ENCODE measurements at places on chromosomes 3 and 15.

GRCh38 chr15:50830477-50831354 is 65.2 kb upstream of the SPPL2A start:
- DNase-seq = no peak

DNA sequence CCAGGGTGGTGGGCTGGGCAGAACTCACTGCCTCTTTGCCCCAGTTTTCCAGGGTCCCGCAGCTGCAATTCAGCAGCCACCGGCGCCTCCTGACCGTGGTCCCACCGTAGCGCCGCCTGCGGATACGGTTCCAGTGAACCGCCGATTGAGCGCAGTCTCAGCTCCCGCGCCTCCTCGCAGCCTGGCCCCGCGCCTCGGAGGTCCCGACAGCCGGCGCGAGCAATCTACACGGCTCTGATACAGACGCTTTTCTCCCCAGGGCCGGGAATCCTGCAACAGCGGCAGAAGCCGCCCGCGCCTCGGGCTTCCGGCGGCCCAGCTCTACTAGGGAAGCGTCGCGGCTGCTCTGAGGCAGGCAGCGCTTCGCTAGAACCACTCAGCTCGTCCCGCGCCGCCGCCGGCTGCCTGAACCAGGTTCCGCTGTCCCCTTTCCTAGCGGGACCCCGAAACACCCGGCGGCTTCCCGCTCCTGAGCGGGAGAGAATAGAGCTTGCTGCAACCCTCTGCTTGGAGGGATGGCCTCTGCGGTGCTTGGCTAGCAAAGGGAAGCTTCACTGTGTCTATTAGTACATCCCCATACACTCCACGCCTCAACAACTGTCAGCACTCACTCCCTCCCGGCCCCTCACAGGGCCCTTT is 3.1 kb downstream of the FOXL2NB start:
- DNase-seq = peak; percentile 17

GRCh38 chr3:79516795-79517194 is 251.0 kb downstream of the ROBO1 start:
- DNase-seq = no peak

DNA sequence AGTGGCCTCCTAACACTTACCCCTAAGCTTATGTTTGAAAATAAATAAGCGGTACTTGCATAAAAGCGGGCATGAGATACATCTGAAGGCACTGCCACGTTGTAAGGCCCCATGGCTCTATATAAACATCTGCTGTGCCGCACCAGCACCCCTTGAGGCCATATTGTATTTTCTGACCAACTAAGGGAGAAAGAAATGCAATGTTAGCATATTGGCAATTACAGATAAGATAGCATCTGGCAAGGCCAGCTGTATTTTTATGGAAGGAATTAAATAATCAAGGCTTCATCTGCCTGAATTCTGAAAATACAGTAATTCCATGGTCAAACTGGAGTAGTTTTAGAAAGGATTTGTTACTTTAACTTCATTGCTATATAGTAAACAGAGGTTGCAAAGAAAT is 28.7 kb downstream of the TMEM39A start:
- DNase-seq = no peak
